ENCODE measurements at places on chromosomes 4 and X.

DNA sequence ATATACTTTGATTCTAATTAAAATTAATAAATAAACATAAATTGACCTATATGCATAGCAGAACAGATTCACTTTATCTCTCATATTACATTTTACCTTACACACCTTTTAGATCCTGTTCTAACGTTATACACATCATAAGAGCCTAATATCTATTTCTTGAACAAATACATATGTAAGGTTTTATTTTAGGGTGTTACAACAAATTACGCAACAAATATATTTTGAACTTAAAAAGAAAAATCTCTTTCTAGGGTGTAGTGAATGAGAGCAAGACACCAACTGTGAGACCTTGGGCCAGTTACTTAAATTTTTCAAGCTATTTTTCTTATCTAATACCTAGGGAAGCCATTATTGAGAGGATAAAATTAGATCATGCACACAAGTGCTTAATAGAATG is 191.2 kb downstream of the CFAP299 start:
- DNase-seq = no peak

DNA sequence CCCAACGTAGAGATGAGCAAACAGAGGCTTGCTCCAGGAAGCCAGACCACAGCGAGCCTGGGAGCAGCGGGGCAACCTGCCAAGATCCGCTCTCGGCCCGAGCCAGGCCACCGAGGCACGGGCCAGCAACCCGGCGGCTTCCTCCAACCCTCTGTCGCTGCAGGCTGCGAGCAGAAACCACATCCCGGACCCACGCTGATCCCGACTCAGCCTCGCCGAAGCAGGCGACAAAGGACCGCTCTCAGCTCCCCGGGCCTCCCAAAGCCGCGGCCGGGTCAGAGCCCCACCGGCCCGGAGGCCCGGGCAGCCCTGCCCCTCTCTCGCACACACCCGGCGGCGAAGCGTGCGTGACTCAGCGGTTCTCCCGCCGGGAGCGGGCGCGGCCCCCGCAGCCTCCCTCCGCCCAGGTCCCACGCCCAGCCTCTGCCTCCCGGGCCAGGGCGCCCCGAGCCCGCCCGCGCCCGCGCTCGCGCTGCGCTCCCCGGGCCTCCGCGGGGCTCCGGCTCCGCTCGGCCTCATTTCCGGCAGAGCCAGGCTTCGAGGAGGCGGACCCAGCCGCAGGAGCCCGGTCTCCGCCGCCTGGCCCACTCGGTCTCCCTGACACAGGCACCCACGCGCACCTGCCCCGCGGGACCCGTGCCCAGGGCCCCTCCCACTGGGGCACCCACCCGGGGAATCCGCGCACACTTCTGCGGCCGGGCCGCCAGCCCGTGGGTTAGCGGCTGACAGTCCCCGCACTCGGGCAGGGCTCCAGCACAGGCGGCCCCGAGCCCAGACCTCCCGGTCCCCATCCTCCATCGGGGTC is 1.7 kb downstream of the PPP2R2C start:
- peak; percentile 63 for DNase-seq

GRCh38 chrX:109186939-109187338 is 294.9 kb downstream of the GUCY2F start:
- DNase-seq = no peak

- DNase-seq = no peak
Observed at GRCh38 chr4:60359746-60360367, 840.3 kb upstream of the ADGRL3 start.

DNA sequence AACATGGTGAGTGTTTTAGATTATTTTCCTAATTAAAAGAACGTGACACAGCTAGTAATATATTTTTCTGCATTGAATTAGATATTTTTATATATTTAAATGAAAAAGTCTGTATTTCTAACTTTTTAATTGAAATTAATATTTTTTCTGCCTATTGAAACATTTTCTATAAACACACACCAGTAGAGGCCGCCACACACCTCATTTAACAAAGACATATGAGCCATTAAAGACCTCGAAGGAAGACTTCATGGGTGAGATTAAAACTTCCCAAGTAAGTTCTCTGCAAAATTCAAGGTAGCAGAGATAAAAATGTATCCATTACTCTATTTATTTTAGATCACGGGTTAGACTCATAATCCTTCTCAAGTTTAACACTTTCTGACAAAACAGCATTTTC is 8.3 kb downstream of the SLITRK2 start:
- peak; percentile 27 for DNase-seq
